ENCODE measurements at places on chromosomes 5 and 9. TPM values are rescaled to one million over a fixed set of nuclear protein-coding genes. Genes with fewer than 3 reads are reported as not detected.

Gene FAM169A
- total RNA-seq, result 3.8 TPM

Gene FAM240B
- total RNA-seq, result not detected

Gene LURAP1L
- total RNA-seq, result not detected

Gene KIF4B
- total RNA-seq, result 0.07 TPM
